ENCODE measurements at places on chromosomes 1 and 21.

- DNase-seq: peak; percentile 31
Observed at GRCh38 chr1:27599605-27600497, 4.1 kb downstream of the AHDC1 start.

GRCh38 chr1:170150921-170151320, 5.2 kb downstream of the NTMT2 start:
- no peak for DNase-seq

DNA sequence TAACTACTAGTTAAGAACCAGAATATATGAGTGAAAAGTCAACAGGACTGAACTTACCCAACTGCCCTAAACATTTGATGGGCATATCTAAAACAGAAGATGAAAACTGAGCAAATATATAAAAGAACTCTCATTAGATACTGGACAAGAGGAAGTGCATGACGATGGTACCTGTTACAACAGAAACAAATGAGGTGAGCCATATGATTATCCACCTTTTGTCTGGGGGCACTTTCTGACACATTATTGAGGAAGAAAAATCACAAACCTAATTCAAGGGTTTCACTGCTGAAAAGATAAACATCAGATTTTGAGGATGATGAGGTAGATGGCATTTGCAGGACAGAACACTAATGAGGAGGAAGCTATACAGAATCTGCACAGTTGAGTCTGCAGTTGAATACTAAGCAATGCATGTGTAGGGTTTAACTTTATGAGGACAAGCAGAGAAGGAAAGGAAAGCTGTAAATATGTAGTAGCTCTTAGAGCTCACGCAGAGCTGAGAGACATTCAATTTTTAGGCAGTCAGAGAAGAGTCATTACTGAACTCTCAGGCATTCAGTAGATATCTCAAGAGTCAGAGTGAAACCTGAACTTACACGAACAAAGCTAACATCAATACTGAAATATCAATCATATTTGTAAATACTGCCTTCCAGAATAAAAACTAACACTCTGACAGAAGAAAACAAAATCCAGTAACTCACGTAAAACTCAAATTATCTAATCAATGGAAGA, 262.1 kb downstream of the AKT3 start:
- no peak for DNase-seq

DNA sequence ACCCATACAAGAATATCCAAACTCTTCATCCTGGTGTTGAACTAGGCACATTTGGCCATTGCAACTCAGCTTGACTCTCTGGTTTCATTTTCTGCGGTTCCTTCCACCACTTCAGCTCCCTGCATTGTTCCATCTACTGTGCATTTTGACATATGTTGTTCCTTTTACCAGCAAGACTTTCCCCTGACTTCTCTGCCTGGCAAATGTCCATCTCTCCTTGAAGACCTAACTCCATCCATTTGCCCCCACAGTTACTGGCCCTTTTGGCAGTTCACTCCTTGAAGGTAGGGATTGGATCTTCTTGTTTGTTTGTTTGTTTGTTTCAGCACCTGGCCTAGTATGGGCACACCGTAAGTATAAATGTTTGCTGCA, 8.7 kb downstream of the PADI2 start:
- DNase-seq: no peak

- no peak for DNase-seq
Observed at GRCh38 chr1:185790194-185790735, 56.1 kb downstream of the HMCN1 start.

GRCh38 chr21:26457817-26458216, 115.3 kb downstream of the CYYR1 start:
- DNase-seq: peak; percentile 20

GRCh38 chr1:26529655-26530409, at the start of gene RPS6KA1:
TSS of gene RPS6KA1 (plus strand) at chr1:26529761. CDS start at chr1:26529921, 160 bp downstream.
- peak; percentile 92 for DNase-seq

GRCh38 chr1:220824031-220824989, 37.6 kb downstream of the MTARC1 start:
- no peak for DNase-seq

GRCh38 chr1:24643363-24644099, 429 bp downstream of the SRRM1 start:
- DNase-seq: peak; percentile 55

DNA sequence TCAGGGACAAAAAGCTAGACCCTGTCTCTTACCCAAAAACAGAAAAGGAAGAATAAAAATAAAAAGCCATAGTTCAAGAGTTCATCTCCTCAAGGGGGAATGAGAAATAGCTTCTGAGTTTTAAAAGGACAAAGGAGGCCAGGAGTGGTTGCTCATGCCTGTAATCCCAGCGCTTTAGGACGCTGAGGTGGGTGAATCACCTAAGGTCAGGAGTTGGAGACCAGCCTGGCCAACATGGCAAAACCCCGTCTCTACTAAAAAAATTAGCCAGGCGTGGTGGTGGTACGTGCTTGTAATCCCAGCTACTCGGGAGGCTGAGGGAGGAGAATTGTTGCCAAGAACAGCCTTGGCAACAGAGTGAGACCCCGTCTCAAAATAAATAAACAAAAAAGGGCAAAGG, 38.6 kb upstream of the CPLANE2 start:
- DNase-seq: no peak

GRCh38 chr1:219581344-219581743, 31.6 kb downstream of the ZC3H11B start:
- no peak for DNase-seq

GRCh38 chr1:172398970-172399755, 21.3 kb upstream of the C1orf105 start:
- peak; percentile 86 for DNase-seq

DNA sequence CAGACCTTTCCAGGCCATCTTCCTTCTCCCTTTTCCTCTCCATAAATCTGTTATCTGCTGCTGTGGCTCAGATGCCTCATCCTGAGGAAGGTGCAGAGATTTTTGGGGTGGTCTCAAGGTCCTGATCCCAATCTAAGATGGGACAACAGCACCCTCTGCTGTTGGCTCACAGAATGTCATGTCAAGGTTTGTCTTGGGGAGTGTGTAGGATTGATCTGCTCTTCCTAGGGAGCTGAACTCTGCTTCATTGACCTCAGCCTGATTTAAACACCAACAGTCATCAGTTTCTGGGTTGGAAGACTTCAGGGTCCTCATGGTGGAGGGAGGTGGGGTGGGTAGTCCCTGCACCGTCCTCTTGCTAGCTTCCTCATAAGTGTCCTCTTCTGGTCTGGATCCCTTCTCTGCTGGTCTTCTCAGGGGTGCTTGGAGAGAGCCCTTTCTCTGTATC, 62.8 kb upstream of the LAX1 start:
- DNase-seq: peak; percentile 76

DNA sequence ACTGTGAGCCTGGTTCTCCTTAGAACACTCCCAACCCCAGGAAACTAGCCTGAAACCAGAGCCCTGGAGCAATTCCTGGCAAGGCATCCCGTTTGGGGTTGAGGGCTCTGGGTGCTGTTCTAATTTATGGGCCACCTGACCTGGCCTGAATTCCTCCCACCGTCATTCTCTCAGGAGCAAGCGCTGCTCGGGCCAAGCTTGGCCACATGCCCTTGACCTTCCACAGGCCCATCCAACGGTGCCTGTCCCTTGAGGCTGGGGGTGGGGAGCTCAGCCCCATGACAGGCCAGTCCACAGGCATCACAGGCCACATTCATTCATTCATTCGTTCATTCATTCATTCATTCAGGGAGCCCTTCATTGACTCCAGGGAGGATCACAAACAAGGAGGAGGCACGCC, 5.3 kb downstream of the PADI2 start:
- no peak for DNase-seq

- DNase-seq: no peak
Observed at GRCh38 chr1:187517546-187517945, 688.8 kb downstream of the PLA2G4A start.

- no peak for DNase-seq
Observed at GRCh38 chr1:180777072-180777689, 135.5 kb upstream of the KIAA1614 start.

DNA sequence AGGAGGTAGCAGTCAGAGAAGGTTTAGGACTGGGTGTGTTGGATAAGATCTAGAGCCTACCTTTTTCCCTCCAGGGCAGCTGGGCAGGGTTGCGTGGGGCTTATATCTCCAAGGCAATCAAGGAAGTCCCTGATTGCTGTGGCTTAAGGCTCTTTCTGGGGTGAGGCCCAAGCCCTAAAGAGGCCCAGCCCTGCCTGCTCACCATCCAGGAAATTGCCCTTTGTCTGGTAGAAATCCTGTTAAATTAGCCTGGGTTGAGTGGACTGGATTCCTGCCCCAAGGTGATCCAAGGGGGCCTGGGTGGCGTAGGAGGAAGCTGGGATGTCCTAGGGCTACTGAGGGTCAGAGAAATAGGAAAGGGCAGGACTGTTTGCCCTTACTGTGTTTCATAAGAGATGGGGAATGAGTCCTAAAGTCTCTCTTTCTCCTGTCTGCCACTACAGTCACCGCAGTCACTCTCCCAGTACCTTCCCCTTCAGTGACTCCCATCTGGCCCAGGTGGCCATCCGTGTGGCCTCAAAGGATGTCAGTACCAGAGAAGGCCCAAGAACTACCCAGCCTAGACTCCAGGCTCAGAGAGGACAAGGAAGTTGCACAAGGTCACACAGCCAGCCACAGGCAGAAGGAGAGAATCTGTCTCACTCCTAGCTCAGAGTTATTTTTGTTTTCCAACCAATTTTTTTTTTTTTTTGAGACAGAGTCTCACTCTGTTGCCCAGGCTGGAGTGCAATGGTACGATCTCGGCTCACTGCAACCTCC, 25.8 kb downstream of the MFSD2A start:
- DNase-seq: peak; percentile 72

Measured in hepatocyte (in vitro differentiated cells).